ENCODE measurements at places on chromosomes 12 and 14.
A peak's percentile ranks its signal among the peaks of the same experiment; 100 is the strongest.

DNA sequence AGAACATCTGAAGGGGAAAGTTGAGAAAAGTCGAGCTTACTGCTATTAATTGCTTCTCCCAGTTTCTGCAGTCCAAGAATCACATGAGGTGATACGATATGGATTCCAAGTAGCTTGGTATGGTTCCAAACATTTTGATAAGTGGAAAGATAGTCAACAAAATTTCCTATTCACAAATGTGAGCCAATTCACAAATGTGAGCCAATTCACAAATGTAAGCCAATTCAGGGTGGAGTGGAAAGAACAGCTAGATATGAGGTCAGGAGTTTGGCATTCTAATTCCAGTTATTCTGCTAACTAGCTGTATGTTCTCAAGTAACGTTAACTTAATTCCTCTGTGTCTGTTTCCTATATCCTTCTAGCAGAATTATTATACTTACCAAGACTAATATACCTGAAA, 37.6 kb upstream of the DHRS4 start:
- no peak for DNase-seq

DNA sequence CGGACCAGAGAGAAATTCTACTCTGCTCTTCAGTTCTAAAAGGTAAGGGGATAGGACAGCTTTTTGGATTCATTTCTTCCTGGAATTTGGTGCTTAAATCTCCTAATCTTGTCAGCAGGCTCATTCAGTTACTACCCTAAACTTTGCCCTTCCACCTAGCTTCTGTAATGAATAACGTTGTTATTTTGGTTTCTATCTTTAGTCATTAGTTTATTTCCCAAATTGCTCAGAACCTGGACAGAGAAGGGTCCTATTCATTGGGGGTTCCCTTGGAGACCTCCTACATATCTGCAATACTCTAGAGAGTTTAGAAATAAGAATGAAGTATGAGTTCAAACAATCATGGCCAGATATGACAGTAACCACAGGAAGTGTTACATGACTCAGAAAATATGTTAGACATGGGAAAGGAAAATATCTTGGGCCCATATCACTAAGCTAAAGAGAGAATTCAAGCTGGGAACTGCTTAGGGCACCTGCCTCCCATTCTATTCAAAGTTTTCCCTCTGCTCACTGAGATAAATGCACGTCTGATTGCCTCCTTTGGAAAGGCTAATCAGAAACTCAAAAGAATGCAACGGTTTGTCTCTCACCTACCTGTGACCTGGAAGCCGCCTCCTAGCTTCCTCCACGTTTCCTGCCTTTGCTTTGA, 87.9 kb downstream of the GAS2L3 start:
- DNase-seq: peak; percentile 18

DNA sequence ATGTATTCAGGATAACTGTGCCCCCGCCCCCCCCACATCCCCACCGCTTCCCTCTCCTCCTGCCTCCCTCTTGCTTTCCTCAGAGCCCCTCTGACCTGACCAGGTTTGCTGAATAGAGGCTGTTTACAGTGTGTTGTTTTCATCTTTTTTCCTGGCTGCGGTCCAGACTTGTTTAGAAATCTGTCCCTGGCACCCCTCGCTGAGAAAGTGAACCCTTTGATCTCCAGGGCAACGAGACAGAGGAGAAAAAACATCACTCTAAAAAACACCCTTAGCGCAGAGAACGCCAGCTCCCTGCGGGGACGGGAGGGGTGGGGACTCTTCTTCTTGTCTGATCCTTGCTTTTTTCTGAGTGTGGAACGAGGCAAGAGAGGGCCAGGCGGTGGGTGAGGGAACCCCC, 22.5 kb downstream of the SDS start:
- DNase-seq: no peak

GRCh38 chr12:79333144-79333543, 357.6 kb downstream of the PAWR start:
- no peak for DNase-seq

DNA sequence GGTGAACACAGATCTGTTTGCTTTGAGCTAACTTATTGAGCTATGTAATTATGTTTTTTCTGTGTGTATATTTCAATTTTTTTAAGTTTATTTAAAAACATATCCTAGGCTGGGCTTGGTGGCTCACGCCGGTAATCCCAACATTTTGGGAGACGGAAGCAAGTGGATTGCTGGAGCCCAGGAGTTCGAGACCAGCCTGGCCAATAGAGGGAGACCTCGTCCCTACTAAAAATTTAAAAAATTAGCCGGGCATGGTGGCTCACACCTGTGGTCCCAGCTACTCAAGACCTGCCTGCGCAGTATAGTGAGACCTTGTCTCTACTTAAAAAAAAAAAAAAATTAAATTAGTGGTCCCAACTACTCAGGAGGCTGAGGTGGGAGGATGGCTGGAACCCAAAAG, 16.2 kb upstream of the RNASE1 start:
- DNase-seq: no peak

- DNase-seq: no peak
These were observed 110.2 kb downstream of the PLEKHA5 start for GRCh38 chr12:19239616-19240234.

DNA sequence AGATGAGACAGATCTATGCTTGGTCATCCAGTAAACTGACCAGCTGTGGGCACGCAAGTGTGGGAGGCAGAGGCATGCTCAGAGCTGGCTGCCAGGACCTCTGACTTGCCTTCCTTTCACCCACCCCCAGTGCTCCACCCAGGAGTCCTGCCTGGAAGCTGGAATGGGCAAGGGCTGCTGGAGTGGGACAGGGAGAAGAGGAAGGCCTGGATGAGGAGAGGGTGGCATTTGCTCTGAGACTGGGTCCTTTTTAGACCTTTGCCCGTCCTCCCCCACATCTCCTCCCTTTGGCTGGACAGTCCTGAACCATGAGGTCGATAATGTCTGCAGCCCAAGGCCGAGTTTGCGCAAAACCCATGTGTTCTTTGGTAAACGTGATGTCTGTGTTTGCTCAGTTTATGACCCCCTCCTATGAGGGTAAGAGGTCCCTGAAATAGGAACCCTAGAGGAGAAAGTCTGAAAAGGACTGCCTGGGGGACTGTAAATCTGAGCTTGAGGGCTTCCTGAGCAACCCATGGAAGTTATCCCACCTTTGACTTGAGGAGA, 3.8 kb upstream of the INHBE start:
- DNase-seq: no peak

- peak; percentile 80 for DNase-seq
These were observed 114.0 kb downstream of the PLXNC1 start for GRCh38 chr12:94262228-94263010.

Measured in MV-4-11 (cell line).